Foreskin fibroblast (primary cell): ENCODE measurements at places on chromosomes 13 and 19.
A peak's percentile ranks its signal among the peaks of the same experiment; 100 is the strongest.

GRCh38 chr13:109698779-109699178 lies 87.6 kb downstream of the IRS2 start:
- DNase-seq = peak; percentile 38

GRCh38 chr13:84445776-84446175 lies 563.5 kb upstream of the SLITRK1 start:
- peak; percentile 18 for DNase-seq

DNA sequence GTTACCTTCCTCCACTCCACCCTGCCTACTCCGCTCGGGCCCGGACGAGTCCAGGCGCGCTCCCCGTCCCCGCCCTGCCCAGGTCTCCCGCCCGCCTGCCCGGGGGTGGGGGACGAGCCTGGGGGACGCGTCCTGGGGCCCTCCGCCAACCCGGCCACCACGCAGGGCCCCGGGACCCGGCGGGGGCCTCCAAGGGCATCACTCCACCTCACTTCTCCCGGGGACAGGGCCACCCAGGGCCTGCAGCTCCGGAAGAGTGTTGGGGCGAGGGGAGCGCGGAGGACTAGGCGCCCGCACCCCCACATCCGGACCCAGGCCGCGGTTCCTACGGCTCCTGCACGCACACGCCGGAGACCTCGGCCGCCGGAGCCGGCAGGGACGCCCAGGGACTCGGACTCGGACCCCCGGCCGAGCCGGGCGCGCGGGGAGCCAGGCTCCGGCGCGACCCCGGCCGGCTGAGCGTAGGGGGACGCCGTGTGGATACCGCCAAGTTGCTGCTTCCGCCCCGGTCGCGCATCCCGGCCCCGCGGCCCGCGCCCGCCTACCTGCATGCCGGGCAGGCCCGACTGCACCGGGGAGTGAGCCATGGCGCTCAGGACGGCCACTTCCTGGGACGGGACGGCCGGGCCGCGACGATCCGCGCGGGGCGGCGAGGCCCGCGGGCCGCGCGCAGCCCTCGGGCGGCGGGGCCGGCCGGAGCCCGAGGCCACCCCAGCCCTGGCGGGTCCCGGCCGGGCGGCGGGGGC lies 534 bp downstream of the STK24 start:
- no peak for DNase-seq

GRCh38 chr13:20579191-20579590 lies 12.2 kb downstream of the IFT88 start:
- DNase-seq = no peak

DNA sequence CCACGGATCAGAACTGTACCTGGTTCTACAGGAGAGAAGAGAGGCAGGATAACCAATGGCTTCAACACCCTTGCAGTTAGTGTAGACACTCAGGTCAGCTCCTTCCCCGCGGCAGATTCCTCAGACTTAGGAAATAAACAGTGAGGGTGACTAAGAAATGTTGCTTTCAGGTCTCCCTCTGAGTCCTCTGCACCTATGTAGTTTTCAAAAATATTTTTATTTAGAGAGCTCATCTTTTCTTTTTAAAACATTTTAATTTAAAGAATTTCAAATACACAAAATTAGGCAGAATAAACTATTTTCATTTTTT lies 195.2 kb downstream of the KLF12 start:
- DNase-seq = no peak

- DNase-seq = peak; percentile 67
These were observed 325.1 kb downstream of the DCT start for GRCh38 chr13:94154367-94154766.

DNA sequence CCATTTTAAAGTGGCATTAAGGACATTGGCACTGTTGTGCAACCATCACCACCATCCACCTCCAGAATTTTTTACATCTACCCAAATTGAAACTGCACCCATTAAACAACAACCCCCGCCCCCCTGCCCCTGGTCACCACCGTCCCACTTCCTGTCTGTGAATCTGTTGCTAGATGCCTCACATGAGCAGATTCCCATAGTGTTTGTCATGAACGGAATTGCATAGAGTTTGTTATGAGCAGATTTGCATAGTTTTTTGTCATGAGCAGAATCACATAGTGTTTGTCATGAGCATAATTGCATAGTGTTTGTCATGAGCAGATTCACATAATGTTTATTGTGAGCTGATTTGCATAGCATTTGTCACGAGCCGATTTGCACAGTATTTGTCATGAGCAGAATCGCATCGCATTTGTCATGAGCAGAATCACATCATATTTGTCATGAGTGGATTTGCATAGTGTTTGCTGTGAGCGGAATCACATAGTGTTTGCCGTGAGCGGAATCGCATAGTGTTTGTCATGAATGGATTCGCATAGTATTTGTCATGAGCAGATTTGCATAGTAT lies 54.0 kb upstream of the GTF3A start:
- no peak for DNase-seq

DNA sequence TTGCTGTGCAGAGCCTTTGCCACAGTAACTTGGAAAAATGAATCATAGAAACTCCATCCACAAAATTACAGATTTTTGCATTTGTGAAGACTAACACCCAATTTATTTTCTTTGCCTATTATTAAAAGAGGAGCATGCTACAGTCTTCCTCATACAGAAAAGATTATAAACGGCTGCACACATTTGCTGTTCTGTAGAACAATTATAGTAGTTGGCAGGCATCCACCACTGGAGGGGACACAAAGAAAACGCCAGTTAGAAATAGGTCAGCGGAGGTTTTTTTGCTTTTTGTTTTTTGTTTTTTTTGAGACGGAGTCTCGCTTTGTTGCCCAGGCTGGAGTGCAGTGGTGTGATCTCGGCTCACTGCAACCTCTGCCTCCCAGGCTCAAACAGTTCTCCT lies 51.6 kb downstream of the SACS start:
- peak; percentile 36 for DNase-seq

- no peak for DNase-seq
These were observed 490.5 kb downstream of the MYO16 start for GRCh38 chr13:109119896-109120295.

- no peak for DNase-seq
These were observed 412.2 kb upstream of the TSHZ3 start for GRCh38 chr19:31761281-31761913.

DNA sequence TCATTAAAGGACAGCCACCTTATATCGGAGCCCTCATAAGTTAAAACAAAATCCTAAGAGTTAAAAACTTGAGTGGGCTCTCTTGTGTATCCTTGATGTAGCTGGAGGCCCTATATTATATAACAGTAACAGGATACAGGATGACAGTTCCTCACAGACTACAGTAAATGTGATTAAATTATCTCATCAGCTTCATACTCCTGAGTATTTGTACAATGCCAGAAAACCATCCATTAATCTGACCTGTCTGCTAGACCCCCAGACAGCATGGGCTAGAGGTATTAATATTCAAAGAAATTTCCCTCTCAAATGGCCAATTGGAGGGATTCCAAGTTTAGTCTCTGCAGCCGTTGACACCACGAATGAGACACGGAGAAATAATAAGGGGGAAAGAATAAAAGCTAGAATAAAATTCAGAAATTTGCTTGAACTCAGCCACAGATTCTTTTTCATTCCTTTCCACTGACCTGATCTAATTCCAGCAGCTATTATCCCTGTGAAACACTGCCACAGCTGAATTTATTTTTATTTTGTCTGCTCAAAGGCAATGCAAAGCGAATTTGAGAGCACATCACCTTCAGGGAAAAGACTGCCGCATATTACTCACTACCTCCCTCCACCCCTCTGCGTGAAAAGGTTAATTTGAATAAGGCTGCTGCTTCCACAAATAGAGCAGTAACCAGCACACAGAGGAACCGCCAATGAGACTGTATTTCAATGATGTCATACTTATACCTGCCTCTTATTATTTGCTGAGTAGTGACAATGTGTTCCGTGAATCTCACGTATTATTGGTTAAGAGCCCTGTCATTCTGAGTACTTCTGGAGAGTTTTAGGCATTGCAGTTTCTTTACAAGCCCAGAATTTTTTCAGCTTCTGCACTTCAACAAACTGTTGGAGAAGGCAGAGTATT lies 155.9 kb upstream of the KLF12 start:
- DNase-seq = peak; percentile 51

- DNase-seq = peak; percentile 80
These were observed at the start of gene ZNF433 for GRCh38 chr19:12035220-12036172. ZNF433 (minus strand) TSS chr19:12035679; CDS start chr19:12035539, 140 bp downstream.

DNA sequence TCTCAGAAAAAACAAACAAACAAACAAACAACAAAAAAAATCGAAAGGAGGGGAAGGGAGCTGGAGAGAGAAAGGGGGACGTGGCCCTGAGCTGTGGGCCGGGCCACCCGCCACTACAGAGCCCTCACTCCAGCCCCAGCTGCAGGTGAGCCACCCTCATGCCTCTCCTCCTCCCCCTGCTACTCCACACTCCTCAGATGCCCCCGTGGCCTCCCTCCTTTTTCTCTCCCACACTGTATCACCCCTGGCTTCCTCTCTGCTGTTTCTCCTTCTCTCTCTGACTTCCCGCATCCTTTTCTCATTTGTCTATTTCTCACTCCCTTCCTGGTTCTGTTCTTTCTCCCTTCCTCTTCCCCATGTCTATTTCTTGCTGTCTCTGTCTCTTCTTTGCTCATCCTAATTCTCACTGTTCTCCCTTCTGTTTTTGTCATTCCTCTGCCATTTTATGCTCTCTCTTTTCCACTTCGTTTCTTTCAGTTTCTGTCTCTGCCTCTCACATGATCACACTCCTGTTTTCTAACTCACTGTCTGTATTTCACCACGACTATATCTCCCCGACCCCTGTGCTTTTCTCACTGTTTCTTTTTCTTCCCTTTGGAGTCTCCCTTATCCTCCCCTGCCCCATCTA lies 2.7 kb downstream of the KLK2 start:
- DNase-seq = no peak

DNA sequence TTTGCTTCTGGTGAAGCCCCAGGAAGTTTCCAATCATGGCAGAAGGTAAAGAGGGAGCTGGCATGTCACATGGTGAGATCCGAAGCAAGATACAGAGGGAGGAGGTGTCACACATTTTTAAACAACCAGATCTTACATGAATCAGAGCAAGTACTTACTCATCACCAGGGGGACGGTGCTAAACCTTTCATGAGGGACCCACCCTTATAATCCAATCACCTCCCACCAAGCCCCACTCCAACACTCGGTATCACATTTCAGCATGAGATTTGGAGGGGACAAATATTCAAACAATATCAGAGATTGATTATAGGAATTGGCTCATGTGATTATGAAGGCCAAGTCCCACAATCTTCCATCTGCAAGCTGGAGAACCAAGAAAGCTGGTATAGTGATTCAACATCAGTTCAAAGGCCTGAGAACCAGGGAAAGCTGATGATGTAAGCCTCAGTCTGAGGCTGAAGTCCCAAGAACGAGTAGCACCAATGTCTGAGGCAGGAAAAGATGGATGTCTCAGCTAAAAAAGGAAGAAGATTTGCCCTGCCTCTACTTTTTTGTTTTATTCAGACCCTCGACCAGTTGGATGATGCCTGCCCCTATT lies 58.6 kb upstream of the WDFY2 start:
- peak; percentile 79 for DNase-seq

- DNase-seq = no peak
These were observed 68.2 kb downstream of the COL4A1 start for GRCh38 chr13:110238818-110239195.

- DNase-seq = no peak
These were observed 152.8 kb upstream of the IRS2 start for GRCh38 chr13:109939180-109939579.

DNA sequence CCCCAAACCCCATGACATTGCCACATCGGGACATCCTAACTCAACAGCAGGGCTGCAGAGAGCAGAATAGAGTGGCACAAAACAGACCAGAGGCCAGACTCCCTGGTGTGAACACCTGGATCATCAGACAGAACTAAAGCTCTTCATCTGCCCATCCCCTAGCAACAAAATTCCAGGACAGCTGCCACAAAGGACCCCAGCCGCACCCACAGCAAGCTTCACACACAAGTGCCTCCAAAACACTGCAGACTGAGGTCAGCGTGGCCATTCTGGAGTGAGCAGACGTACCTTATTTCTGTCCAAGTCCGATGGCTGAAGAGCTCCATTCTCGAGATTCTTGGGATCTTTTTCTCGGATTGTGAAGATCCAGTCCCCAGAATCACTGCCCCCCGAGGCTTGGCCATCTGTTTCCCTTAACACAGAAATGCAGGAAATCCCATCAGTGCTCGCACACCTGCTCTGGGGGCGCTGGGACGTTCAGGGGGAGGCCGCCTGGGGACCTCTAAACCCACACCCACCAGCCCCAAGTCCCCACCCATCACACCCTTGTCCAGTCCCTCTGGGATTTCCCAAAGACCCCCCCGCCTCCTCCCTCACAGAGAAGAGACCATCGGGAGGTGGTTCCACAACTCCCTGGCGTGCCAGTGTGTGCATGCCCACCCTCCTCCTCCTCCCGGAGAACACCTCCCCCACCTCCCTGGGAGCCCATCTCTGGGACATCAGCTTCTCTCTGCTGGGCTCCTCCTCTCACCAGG lies 115.2 kb downstream of the STK24 start:
- no peak for DNase-seq

DNA sequence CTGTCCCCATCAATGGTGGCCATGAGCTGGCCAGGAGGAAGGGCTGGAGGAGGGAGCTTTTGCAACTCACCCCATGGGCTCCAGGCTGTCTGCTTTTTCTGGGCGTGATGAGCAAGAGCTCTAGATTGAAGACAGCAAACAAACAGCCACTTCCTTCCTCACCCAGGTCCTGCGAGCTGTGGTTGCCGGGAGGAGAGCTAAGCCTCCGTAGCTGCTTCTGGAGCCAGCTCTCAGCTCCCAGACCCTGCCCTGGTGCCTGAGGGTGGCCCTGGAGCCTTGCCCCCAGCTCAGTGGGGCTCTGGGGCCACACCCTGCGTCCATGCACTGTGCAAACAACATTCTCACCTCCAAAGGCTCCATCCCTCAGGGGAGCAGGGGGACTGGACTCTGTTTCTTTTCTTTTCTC lies 6.2 kb downstream of the MYO1F start:
- DNase-seq = peak; percentile 66
